ENCODE measurements at places on chromosomes 2 and 18.

- DNase-seq = no peak
These were observed 75.5 kb upstream of the CABLES1 start for GRCh38 chr18:23059541-23060465.

DNA sequence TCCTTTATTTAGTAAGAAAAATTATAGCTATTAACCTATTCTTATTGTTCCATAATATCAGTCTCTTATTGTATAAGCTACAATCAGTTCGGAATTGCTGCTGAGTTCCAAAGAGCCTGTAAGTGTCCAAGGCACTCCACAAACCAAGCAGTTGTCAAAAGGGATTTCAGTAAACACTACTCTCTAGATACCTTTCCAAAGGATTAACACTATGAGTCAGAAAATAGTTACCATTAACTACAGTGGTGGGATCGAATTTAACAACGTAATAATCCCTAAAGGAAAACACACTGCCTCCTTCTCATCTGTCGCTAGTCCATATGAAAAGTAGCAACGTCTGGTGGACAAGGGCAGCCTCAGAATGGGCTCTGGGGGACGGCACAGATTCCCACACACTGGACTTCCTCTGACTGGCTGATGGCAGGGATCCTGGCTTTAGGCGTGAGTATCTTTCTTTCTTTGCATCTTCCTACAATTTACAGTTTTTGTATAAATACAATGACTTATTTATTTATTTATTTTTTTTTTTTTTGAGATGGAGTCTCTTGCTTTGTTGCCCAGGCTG, 8.8 kb downstream of the TGFBRAP1 start:
- no peak for DNase-seq

GRCh38 chr2:136205615-136206014, 87.7 kb upstream of the CXCR4 start:
- DNase-seq = no peak

DNA sequence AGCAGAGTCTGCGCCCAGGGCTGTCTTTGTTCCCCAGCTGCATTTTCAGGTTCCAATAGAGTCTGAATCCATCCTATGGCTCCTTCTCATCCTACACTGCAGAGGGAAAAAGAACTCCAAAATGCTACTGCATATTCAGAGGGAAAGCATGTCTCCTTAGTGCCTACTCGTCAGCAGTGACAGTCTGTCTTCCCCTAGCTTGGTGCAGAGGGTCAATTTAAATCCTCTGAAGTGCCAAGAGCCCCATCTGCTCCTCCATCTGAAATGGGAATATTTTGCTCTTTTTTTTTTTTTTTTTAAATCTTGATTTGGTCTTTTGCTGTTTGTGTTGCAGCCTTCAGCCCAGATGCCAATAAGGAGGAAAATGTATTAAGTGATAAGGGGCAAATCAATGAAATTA, 199.3 kb downstream of the RNF144A start:
- no peak for DNase-seq

DNA sequence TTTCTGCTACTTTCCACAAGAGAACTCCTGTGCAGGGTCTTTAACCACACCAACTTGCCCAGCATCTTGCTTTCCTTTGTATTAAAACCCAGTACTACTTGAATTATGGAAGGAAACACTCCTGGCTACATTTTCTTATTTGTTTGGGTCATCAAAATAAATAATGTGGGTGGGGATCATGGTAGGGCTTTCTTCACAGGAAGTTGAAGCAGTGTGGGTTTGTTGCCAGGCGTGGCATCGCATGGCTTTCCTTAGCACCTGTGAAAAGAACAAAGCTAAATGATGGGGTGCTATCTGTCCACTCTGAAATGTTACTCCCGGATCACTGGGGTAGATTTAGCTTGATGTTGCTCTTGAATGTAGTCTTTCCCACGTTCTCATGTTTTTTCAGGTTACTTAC, 18.7 kb downstream of the ARHGAP25 start:
- no peak for DNase-seq

DNA sequence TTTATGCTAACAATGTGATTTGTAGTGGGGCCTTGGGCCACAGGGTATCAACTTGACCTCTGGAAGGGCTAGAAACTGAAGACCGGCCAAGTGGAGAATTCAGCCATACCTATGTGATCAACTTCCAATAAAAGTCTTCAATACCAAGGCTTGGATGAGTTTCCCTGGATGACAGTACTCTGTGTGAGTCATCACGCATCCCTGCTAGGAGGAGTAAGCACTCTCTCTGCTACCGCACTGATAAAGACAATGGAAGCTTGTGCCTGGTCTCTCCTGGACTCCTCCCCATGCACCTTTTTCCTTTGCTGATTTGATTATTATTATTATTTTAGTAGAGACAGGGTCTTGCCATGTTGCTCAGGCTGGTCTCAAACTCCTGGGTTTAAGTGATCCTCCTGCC, 58.1 kb downstream of the SKA1 start:
- DNase-seq = no peak

DNA sequence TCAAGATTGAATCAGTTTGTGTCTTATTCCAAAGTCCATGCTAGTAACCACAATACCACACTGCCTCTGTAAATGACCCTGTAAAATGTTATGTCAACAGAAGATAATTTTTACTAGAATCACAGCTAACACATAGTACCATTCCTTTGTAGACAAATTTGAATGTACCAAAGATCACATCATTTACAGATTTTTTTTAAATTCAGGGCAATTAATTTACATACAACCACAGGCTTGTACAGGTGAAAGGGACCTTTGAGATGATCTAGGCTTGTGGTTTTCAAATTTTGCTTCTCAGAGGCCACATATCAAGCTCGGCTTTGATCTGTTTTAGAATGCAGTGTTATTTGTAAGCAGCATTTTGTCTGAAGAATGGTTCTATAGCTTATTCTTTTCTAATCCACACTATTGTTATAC, 63.8 kb upstream of the PPM1B start:
- DNase-seq = no peak

GRCh38 chr2:47016172-47016913, 100.7 kb upstream of the MCFD2 start:
- DNase-seq = no peak

GRCh38 chr2:23565374-23565773, 180.4 kb downstream of the KLHL29 start:
- no peak for DNase-seq

DNA sequence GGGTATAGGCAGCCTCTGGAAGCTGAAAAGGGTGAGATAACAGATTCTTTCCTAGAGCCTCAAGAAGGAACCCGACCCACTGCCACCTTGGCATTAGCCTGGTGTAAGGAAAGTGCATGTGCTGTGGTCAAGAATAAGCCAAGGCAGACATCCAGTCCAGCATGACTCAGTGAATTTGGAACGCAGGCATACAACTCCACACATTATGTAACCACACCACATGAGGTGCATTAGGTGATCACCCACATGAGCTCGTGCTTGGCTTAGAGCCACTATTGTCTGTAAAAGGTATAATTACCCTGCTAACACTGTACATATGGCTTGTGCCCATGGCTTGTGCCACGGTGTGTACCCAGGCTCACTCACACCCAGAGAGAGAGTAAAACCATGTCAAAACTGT, 583.7 kb upstream of the HNMT start:
- no peak for DNase-seq

DNA sequence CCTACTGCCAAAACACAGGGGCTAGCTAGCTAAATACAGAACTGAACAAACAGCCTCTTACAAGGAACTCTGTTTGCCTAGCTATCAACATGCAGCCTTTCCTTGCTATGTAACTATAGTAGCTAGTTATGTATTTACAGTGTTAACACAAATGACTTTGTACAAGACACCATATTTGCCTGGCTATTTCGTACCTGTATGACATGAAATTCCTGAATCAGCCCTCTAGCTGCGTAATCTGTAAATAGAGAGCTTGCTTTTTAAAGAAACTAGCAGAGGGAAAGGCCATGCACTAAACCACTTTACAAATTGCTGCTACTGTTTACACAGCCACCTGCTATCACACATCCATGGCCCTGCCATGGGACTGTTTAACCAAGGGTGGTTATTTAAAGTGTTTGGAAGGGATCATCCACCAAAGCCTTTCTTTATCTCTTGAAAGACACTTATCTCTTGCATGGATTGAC, 248.7 kb downstream of the TFCP2L1 start:
- DNase-seq = no peak

GRCh38 chr2:161571051-161571429, 53.2 kb upstream of the SLC4A10 start:
- no peak for DNase-seq

DNA sequence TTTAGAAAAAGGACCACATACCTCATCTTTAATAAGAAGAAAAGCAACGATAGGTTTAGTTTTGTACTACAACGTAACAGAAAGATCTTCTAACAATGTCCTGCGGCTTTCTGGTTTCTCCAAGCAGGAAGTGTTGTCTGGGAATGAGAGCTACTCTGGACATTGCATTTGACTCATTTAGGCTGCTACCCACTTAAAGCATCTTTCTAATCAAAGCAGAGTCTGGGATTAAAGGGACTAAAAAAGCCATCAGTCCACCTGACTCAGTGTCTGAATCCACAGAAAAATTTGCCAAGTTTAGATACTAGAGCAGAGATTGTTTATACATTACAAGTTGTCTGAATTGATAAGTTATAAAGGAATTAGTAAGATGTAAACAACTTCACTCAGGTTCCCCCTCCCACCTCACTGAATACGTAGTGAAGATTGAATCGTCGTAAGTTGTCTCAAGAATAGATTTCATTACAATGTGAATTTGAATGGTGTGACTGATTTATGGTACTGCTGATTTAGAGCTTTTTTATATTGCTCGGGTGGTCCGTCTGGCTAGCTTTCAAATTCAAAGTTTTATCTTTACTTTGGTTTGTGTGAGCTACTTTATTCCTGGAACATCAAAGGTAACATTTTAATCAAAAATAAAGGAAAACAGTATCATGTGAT, 70.2 kb upstream of the SMIM21 start:
- DNase-seq = no peak

DNA sequence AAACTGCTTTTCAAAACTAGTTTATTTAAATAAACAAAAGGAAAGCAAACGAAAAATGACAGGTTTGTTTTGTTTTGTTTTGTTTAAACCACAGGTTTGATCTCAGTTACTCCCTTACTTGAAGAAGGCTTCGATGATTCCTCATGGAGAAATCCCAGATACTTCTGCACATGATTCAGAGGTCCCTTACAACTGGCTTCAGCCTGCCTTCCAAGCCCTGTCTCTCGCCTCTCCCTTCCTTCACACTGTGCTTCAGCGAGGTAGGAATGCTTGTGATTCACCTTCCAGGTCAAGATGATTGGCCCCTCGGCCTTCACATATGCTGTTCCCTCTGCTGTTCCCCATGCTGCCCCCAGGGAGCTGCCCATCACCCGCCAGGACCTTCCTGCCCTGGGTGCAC, 104.1 kb upstream of the ITGA6 start:
- DNase-seq = no peak

DNA sequence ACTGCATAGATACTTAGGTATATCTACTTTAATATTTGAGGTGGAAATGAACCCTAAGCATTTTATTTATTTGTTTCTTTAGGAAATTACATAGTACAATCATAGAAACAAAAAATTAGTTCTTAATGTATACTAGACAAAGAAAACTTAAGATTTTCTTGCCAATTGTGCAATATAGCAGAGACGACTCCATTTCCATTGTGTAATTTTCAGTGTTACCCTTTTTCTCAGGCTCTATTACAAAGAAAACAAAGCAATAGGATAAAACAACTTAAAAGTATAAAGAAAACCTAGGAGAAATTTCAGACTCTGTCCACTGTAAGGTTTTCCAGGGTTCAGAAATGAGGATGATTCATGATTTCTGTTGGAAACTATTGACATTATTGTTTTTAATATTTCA, 89.0 kb upstream of the SERTAD2 start:
- no peak for DNase-seq

DNA sequence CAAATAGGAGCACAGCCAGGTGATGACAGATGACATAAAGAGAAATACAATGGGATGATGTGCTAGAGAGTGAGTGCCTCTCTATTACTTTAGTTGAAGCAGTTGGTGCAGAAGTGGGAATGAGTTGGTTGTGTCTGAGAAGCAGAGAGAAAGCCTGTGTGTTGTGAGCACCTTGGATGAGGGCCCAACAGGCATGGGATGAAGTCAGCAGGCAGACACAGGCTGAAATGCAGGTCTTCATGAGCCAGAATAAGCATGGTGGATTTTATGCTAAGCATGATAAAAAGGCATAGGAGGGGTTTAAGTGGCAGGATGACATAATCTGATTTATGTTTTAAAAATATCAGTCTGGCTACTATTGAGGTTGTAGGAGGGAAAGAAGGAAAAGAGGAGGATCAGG, 71.5 kb downstream of the KLHL14 start:
- DNase-seq = no peak

- DNase-seq = no peak
These were observed 15.7 kb downstream of the COA5 start for GRCh38 chr2:98592565-98592964.

Data from stimulated activated CD8-positive, alpha-beta memory T cell treated with anti-CD3 and anti-CD28 coated beads, Interleukin-2, amount 100 ng/mL, for 1 hour (primary cell).